ENCODE measurements at places on chromosomes 7 and 10. TPM values are rescaled to one million over a fixed set of nuclear protein-coding genes. Genes with fewer than 3 reads are reported as not detected.

STK31 gene
- 0.44 TPM for total RNA-seq

CTTNBP2 gene
- 41.1 TPM for total RNA-seq

DNA sequence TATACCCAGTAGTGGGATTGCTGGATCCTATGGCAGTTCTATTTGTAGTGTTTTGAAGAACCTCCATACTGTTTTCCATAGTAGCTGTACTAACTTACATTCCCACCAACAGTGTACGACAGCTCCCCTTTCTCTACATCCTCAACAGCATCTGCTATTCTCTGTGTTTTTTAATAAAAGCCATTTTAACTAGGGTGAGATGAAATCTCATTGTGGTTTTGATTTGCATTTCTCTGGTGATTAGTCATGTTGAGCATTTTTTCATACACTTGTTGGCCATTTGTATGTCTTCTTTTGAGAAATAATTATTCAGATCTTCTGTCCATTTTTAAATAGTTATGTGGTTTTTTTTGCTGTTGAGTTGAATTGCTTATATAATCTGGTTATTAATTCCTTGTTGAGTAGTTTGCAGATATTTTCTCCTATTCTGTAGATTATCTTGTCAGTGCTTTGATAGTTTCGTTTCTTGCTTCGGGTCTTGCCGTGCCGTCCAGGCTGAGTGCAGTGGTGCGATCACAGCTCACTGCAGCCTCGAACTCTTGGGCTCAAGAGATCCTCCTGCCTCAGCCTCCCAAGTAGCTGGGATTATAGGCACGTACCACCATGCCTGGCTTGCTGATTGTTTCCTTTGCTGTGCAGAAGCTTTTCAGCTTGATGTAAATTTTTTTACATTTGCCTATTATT, 12.0 kb downstream of the MTG1 start:
- no peak for DNase-seq

GRCh38 chr10:112461029-112461887, 14.2 kb downstream of the VTI1A start:
- DNase-seq = no peak

DNA sequence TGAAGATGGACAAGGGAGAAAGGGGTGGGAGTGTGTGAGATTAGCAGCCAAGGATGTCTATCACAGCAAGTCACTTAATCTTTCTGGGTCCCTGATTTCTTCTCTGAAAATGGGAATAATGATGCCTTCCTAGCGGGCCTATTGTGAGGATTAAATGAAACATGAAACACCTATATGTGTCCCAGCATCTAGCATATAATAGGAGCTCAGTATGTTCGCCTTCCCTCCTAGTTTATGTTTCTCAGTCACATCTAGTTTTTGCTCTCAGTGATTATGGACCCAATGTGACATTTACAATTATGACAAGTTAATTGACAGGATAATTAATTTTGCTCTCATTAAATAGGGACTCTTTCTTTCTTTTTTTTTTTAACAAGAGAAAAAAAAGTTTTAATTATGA, 252.9 kb downstream of the SNX13 start:
- no peak for DNase-seq

DNA sequence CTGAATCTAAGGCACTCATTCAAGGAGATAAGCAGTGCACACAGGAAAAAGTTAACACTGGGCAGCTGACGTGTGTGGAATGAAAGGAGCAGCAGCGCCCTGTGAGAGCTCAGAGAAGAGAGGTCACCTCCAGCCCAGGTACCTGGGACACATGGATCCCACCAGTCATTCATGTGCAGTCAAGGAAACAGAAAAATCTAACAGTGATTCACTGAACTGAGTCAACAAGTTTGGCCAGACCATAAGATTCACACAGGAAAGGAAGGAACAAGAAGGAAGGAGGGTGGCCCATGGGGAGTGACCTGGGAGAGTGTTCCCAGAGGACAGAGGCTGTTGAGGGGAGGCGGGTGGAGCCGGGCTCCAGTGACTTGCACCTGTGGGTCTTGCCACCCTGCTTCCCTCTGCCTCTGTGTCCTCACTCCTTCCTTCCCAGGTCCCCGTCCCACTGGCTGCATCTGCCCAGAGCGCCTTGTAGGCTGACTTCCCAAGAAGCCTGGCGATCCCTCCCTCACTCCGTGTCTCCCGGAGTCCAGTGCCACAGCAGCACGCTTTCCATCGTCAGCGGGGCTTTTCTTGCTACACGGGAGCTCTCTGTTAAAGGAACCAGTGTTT, 27.7 kb downstream of the RNF32 start:
- DNase-seq = no peak

PTF1A gene
- total RNA-seq = not detected

MMS19 gene
- total RNA-seq = 56.1 TPM

Data from kidney (tissue), 22 donors.